ENCODE measurements at places on chromosomes 5 and 9.

- peak; percentile 17 for DNase-seq
Observed at GRCh38 chr5:87081511-87082372, 185.9 kb upstream of the RASA1 start.

- DNase-seq, result no peak
Observed at GRCh38 chr5:33195431-33196165, 245.2 kb upstream of the TARS1 start.

- DNase-seq, result no peak
Observed at GRCh38 chr9:77183581-77183980, 6.2 kb downstream of the VPS13A start.

DNA sequence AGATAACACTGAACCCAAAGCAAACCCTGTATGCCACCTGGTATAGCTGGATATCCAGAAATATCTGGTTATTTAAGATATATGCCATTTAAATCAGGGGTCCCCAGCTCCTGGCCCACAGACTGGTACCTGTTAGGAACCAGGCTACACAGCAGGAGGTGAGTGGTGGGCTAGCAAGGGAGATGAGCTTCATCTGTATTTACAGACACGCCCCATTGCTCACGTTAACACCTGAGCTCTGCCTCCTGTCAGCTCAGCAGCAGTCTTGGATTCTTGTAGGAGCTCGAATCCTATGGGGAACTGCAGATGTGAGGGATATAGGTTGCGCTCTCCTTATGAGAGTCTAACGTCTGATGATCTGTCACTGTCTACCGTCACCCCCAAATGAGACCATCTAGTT is 646.6 kb downstream of the TLE4 start:
- DNase-seq, result no peak

GRCh38 chr5:40089269-40089668 is 590.4 kb upstream of the PTGER4 start:
- DNase-seq, result no peak

DNA sequence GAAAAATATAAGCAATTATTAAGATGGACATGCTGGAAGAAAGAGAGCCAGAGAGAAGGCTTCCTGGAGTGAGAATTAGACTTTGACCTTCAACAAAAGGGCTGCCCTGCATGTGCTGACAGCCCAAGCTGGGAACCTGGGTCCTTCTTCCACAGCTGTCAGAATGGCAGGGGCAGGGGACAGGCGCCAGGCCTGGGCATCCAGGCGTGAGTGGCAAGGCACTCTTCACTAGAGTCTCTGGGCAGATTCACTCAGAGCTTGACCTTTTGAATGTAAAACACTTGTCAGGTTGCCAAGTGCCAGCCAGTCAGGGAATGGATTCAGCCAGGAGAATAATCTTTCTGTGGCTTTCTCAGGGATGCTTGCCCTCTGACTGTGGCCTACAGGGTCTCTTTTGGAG is 119.1 kb upstream of the CLINT1 start:
- no peak for DNase-seq

GRCh38 chr5:96094904-96095303 is 133.3 kb upstream of the ELL2 start:
- no peak for DNase-seq

DNA sequence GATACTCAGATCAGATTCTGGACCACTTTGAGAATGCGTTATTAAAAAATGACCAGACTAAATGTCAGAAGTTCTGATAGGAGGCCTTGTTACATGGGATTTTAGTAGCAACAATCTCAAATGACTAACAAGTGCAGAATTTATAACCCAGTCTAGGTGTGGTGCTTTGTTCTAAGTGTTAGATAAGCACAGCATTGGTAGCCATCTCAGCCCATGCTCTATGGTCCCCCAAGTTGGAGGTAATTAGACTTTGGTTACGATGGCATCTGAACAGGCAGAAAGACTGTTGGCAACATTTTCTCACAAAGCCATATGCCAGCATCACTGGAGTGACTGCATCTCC is 140.4 kb upstream of the RPS23 start:
- no peak for DNase-seq

DNA sequence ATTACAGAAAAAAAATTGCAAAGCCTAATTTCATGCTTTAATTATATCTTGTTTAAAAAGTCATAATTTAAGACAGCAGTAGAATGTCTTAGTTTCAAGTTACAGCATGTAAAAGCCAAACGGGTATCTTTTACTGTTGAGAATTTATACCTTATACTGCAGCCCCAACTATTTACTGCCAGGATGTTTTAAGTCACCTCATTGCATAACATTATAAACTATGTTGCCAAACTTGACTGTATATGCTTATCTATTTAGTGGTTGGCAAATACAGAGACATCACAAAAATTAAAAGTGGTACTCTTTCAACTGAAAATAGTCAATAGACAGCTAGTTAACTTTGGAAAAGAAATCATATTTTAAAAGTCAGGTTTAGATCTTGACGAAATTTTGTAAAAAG is 119.5 kb downstream of the EDIL3 start:
- DNase-seq, result no peak

DNA sequence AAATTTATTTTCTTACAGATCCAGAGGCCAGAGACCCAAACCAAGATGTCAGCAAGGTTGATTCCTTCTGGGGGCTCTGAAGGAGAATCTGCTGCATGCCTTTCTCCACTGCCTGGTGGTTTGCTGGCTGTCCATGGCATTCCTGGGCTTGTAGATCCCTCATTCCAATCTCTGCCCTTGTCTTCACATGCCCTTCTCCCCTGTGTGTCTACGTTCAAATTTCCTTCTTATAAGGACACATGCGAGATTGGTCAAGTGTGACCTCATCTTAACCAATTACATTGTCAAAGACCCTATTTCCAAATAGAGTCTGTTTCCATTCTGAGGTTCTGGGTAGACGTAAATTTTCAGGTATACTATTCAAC is 84.5 kb upstream of the RAI14 start:
- DNase-seq, result no peak

DNA sequence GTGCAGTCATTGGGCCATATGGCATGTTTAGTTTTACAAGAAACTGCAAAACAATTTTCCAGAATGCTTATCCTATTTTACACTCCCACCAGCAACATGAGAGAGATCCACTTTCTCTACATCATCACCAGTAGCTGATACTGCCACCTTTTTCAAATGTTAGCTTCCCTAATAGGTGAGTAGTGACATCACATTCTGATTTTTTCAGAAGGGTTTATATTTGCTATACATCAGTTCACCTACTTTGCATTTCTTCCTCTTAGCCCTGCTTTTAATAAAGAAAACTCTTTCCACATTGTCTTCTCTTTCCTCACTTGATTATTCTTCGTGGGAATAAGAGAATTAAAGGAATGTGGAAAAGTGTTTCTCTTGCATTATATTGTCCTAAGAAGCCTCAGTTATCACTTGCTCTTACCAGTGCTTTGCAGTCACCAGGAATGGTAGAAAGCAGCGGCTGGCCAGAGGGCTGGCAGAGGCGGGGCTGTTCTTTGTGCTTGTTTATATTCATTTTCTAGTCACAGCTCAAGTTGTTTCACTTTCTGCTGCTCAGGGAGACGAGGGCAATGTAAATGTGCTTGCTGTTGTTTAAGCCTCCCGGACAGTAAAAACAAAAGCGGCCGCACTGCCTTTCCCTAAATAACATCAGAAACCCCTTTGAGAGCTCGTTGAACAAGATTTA is 164.8 kb downstream of the HSD17B3 start:
- no peak for DNase-seq

GRCh38 chr5:158039911-158040347 is 181.0 kb upstream of the CLINT1 start:
- DNase-seq, result no peak

GRCh38 chr5:129905473-129906176 is 1.4 kb downstream of the CHSY3 start:
- DNase-seq, result no peak

- no peak for DNase-seq
Observed at GRCh38 chr9:68462105-68462775, 78.4 kb downstream of the TMEM252 start.

DNA sequence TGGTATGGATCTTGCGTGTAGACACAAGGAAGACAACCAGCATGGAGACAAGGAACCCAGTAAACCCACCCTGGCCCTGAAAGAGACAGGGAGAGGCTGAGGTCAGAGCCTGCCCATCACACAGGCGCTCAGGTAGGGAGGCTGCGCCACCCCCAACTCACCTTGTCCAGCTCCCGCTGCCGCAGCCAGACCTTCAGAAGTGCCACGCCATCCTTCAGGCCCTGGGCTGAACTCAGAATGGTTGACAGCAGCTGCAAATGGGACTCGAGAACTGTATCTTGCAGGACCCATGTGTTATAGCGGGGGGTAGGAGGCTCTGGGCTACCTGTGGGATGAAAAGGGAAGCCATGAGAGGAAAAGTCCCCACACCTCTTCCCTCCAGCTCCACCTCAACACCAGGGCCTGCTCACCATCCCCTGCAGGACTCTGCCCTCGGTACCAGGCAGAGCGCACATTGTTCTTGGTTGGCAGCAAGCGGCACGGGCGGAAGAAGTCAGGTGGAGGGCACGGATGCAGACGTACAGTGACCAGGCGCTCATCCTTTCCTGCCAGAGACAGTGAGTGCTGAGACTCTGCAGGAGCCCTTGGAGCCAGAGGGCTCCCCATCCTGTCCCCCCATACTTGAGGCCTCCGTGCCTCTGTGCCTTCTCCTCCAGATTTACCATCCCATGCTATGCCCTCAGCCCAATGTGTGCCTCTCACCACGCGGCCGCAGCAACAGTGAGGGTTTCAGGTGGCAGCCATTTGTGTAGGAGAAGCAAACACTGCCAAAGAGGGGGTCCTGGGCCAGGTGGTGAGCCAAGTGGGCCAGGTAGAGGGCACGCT is 4.7 kb downstream of the NOL6 start:
- DNase-seq, result no peak

DNA sequence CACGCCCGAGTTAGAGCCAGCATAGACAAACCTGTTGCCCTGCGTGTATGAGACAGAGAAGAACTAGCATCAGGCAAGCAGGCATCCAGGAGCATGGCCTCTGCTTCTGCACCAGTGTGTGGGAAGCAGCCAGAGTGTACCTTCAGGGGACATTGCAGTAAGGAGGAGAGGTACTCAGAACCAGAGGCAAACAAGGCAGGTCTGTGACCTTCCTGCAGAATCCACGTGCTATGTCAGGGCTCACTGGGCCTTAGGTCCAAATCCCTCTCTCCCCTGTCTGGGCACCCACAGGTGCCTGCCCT is 63.0 kb downstream of the SECISBP2 start:
- no peak for DNase-seq

- no peak for DNase-seq
Observed at GRCh38 chr5:132656774-132657355, 1.1 kb upstream of the IL13 start.

GRCh38 chr9:112258106-112258505 is 75.3 kb downstream of the PTBP3 start:
- DNase-seq, result no peak

GRCh38 chr9:94700445-94700844 is 26.1 kb upstream of the AOPEP start:
- no peak for DNase-seq

GRCh38 chr5:180649297-180650039 is at the start of gene FLT4:
Gene FLT4 (minus strand): TSS chr5:180649600. CDS start chr5:180649545, 55 bp downstream.
- DNase-seq, result no peak

All from stimulated activated CD4-positive, alpha-beta T cell treated with anti-CD3 and anti-CD28 coated beads, Interleukin-2, amount 100 ng/mL, for 4 hours (primary cell).